ENCODE measurements at places on chromosomes 12 and 14. TPM values are rescaled to one million over a fixed set of nuclear protein-coding genes. Genes with fewer than 3 reads are reported as not detected.

NGB gene
- not detected for polyA plus RNA-seq

MRPS35 gene
- polyA plus RNA-seq = 66.7 TPM

DHRS2 gene
- not detected for polyA plus RNA-seq

HSPA2 gene
- 29.3 TPM for polyA plus RNA-seq

PTPRQ gene
- polyA plus RNA-seq = 0.18 TPM

NUAK1 gene
- polyA plus RNA-seq = 13.4 TPM

ALDH1L2 gene
- polyA plus RNA-seq = 62.3 TPM

CYP27B1 gene
- 0.42 TPM for polyA plus RNA-seq

TPPP2 gene
- polyA plus RNA-seq = not detected

FITM1 gene
- polyA plus RNA-seq = not detected

ACSS3 gene
- polyA plus RNA-seq = 1.5 TPM

A2M gene
- polyA plus RNA-seq = 43.2 TPM

ADGRD1 gene
- 11.2 TPM for polyA plus RNA-seq

KRT85 gene
- not detected for polyA plus RNA-seq

PTCSC3 gene
- polyA plus RNA-seq = not detected

C12orf42 gene
- polyA plus RNA-seq = not detected

POLE2 gene
- 5.2 TPM for polyA plus RNA-seq

STYK1 gene
- polyA plus RNA-seq = 0.93 TPM

All from GM23248 (cell line).